ENCODE measurements at places on chromosomes 5 and 9.

DNA sequence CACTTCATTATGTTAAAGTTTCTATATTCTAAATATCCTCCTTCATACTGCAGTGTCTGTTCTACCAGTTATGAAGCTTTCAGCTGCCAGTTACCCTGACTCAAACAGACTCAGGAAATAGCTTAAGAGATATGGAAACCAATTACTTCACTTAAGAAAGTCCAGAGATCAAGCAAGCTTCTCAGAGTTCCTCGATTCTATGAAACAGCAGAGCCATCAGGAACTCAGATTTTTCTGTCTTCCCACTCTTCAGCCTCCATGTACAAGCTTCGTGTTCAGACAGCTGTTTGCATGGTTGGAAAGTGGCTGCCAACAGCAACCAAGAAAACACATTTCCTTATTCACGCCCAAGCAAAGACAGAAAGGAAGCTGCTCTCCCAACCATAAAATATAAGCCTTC, 216.1 kb downstream of the ACTL7B start:
- DNase-seq = no peak

GRCh38 chr5:74056789-74057164, 430.8 kb downstream of the ARHGEF28 start:
- DNase-seq = no peak

GRCh38 chr9:106886111-106887046, 23.4 kb downstream of the ZNF462 start:
- DNase-seq = no peak

- DNase-seq = no peak
These were observed 20.0 kb upstream of the GRIN3A start for GRCh38 chr9:101758304-101758930.

DNA sequence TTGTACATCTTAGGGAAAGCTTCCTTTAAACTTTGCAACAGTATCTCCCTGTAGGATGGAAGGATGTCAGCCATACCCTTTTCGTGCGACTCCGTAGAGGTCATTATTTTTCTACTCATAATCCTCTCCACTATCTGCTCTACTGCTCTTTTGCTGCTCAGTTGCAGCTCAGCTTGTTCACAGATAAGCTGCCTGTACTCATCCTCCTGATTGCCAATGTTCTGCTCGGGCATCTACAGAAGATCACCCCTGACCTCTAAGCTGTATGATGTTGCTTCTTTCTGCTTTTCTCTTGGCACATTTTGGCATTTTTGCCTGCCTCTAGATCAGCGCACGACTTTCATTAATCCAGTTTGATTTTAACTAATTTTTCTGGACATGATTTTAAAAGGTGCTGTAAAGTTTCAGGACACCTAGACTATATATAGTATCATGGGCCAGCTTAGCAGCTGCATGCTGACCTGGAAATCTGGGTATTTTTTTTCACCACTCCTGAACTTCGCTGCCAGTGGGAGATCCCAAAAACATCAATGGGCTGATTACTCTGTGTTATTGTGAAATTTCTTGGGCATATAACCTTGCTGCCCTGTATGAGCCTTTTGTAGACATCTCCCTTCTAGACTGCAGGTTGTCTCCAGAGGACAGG, 131.2 kb upstream of the ZNF608 start:
- no peak for DNase-seq

DNA sequence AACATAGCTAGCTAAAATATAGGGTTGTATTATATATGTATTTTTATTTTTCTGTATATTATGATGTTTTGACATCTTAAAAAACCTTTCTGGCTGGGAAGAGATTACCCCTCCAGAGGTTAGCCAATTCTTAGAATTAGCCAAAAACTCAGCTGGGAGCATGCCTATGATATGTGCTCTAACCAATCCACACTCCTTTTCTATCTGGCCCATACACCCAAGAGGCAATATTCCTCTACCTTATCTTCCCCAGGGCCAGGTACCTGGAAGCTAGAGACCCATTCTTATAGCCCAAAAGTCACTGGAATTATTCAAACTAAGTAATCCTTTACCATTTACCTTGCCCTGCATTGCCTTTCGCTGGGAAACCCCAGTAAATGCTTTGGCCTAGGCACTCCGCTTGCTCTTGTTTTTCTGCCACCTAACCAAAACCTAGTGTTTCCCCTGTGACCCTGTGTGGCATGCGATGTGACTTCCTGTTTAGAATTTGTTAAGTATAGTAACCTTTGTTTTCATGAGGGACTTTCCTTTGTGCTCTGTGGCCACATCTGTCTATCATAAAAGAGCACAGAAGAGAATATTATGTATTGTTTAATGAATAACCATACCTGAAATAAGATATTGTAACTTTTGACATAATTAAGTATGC, 37.4 kb downstream of the CSNK1G3 start:
- DNase-seq = no peak

GRCh38 chr9:69155341-69156030, 18.6 kb upstream of the TJP2 start:
- DNase-seq = no peak

GRCh38 chr5:84589926-84590325, 205.2 kb upstream of the EDIL3 start:
- no peak for DNase-seq

DNA sequence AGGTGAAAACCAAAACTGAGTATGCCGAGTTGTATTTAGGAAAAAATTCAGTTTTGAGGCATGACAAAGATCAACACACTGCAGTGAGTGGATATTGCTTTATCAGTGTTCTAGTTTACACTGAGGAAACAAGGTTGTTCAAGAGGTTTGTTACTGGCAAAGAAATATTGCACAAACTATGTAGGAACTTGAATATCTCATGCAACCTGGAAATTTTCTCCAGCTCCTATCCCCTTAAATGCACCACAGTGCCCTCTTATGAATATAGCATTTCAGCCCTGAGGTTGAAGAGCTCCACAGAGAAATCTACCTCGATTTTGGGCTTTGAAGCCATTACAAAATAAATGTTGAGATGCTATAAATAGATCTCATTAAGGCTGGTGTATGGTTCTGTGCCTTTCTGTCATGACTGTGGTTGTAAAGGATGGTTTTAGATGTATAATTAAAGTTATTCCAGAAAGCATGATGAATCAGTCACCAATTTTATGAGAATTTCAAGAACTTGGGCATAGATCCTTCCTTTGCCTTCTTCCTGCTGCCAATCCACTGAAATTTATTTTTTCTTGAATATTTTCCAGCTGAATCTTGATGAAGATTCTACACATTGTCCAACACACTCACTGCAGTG, 159.3 kb downstream of the SPATA31D1 start:
- no peak for DNase-seq

DNA sequence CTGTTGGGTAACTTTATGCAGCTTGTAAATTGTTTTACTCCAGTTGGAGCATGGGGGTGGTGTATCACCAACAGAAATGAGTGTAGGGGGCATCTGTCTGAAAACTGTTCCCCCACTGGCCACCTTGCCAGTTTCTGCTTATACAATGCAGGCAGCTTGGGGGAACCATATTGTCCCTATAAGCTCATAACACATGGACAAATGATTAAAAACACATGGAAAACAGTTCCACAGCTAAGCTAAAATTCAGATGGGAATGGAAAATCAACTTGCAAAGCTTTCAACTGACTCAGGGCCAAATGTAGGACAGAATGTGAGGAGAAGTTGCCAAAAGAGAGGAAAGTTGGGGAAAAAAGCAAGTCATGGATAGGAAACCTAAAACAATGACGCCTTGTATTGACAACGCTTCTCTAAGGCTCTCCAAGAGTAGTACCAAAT, 7.9 kb upstream of the CER1 start:
- DNase-seq = no peak

GRCh38 chr5:45372629-45373028, 323.6 kb downstream of the HCN1 start:
- no peak for DNase-seq

DNA sequence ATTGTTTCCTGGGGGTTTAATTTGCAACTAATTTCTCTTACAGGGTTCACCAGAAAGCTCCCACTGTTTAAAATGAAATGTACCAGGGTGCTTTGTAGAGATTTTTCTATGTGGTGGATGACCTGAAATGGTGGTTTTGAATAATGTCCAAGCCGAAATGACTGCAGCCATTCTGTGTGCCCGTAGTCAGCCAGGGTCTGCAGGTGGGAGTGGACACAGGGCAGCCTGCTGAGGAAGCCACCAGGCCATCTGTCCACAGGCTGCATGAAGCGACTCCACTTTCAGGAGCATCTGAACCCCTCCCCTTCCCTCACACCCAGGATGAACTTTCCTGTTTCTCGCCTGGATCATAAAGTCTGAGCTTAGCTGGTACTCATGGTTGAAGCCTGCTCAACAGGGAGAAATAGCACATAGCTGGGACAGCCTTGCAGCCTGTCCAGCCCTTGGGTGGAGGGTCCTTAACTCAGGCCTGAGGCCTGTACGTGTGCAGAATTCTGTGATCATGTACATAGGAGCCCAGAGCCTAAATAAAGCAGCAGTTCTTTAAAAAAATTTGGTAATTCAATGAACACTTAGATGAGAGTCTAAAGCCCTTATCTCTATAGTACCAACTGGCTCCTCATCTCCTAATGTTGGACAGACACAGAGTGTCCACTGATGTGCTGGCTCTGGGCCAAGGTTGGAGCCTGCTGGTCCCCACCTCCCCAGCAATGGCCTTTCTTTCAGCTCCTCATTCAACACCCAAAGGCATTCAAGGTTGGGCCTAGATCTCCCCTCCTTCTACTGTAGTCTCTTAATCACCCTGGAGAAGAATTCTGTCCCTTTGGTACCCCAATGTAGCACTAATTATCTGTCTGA, 72.8 kb downstream of the SHB start:
- DNase-seq = no peak

DNA sequence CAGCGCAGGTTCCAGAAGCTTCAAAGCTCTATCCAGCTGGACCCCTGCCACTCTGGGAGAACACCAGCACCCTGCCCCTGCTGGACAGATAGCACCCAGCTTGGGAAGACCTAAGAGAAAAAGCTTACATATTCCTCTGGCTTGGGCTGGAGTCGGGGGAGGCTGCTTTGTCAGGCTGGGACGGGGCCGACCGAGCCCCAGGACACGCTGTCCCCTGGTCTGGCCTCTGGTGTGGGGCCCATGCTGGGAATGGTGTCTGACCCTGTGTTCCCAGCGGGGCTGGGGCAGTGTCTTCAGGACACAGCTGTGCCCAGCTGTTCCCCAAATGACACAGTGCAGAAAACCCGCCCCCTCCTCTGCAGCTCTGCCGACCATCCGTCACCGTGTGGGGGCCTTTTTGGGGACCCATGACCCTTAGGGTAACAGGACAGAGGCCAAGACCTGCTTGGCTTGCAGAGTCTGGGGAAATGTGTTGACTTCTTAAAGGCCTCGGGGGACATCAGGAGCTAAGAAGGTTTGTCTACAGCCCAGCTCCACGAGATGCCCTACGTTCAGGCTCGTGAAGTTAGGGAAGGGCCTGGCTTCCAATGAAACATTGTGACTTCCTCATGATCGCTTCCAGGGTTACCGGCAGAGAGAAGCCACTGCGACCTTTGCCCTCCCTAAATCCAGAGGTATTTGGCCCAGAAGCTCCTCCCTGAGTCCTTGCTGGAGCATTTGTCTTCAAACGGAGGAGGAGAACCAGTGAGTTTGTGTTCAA, 20.4 kb upstream of the SLC2A6 start:
- no peak for DNase-seq

DNA sequence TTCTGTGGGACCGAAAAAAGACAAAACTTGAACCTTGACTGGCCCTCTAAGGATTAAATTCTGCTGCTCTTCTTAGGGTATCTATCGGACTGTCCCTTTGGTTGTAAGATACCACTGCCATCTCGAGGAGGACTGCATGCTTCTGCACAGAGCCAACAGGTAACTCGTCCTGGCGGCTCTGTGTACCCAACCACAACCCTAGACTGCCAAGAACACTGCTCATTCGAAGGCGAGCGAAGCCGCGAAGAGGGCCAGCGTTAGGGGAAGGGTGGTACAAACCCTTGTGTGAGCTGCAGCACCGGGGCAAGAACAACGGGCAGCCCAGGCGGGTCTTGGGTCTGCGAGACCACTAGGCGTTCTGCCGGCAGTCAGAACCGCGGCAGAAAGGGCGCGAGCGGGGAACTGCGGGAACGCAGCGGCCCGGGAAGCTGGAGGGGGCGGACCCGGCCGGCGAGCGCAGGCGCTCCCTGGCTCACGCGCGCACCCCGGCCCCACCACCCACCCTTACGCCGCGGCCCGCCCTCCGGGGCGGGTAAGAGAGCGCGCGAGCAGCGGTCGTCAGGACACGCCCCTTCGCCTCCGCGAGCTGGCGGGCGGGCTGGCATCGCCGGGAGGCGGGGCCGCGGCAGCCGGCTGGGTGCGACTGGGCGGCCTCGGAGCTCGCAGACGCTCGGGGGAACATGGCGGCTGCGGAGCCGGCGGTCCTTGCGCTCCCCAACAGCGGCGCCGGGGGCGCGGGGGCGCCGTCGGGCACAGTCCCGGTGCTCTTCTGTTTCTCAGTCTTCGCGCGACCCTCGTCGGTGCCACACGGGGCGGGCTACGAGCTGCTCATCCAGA, at the start of gene ISOC1:
Gene ISOC1 (plus strand): TSS at position 663 of the 837 bp plus-strand sequence. CDS start 18 bp downstream, at position 681.
- peak; percentile 89 for DNase-seq

GRCh38 chr5:151295791-151296477, 7.6 kb downstream of the SLC36A3 start:
- no peak for DNase-seq

- no peak for DNase-seq
These were observed 40.0 kb downstream of the NIM1K start for GRCh38 chr5:43231977-43232376.

- DNase-seq = no peak
These were observed 49.6 kb upstream of the CPLX2 start for GRCh38 chr5:175821790-175822211.
